ENCODE measurements at places on chromosomes 7 and 10.

DNA sequence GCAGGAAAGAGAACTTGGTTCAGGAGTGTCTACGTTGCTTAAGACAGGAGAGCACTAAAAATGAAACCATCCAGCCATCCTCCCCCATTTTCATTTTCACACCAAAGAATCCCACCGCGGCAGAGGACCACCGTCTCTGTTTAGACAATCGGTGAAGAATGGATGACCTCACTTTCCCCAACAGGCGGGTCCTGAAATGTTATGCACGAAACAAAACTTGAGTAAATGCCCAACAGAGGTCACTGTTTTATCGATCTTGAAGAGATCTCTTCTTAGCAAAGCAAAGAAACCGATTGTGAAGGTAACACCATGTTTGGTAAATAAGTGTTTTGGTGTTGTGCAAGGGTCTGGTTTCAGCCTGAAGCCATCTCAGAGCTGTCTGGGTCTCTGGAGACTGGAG is 1.4 kb upstream of the IL6 start:
- DNase-seq: no peak

DNA sequence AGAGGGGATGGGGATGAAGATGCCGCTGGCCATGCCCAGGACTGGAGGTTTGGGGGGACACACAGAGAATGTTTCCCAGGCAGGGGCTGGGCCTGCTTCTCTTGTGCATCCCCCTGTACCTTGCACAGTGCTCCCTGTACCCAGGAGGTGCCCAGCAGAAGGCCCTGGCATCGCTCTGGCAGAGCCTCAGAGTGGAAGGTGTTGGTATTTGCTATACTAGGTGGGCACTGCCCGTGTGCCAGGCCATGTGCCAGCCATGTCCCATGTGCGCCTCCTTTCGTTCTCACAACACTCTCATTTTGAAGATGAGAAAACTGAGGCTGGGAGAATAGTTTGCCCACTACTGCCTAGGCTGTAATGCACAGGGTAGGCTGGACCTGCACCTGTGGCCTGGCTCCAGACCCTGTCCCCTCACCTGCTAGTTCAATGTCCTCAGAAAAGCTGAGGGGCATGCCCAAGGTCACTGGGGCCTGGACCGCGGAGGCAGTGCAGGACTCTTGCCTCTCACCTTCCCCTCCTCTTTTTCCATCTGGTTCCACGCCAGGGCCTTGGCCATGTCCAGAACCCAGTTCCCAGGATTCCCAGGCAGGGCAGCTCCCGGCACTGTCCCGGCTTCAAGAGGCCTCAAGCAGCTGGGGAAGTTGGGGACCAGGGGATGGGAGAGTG is 64.7 kb downstream of the GOLGA7B start:
- no peak for DNase-seq

- DNase-seq: no peak
These were observed 35.8 kb downstream of the GPER1 start for GRCh38 chr7:1123715-1124114.

DNA sequence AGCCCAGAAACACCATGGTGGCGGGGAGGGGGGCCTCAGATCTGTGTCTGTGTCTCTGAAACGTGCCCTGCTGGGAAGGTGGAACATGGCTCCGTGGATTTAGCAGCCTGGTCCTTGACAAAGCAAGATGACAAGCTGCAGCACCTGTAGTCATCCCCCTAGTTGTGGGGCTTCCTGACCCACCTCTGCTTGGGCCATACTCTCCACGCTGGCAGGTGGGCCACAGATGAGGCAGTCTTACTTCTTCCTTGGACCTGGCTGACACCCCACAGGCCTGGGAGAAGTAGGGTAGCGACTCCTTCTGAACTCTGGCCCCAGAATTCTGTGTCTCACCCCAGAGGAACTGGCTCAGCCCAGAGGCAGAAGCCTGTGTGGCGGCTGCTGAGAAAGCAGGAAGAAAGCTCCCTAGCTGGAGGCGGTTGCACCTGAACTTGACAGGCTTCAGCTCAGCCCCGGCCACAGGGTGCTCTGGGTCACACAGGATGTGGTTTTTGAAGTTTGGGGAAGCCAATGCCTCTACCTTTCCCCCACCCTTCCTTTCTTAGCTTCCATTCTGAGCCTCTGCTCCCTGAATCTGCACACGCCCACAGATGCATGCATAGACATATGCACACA is 113.9 kb downstream of the ABLIM1 start:
- DNase-seq: peak; percentile 73

GRCh38 chr10:117590101-117590875 is 47.7 kb downstream of the EMX2 start:
- DNase-seq: no peak

DNA sequence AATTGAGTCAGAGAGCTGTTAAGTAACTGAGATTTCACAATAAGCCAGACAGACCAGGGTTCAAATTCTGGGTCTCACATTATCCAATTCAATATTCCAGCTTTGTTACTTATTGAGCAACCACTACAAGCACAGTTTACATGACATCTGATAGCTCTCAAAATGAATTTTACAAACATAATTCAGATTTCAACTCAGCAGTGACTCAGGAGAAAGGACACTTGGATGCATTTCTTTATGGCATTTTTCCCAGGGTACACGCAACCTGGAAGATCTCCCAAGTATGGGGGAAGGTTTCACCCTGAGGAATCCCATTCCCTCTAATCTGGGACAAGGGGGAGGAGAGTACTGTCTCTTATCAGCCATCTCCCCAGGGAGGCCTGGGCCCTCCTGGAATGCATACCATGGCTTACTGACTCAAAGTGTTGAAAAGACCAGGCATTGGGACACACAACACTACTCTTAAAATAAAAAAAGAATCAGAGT is 102.4 kb downstream of the CFTR start:
- no peak for DNase-seq

DNA sequence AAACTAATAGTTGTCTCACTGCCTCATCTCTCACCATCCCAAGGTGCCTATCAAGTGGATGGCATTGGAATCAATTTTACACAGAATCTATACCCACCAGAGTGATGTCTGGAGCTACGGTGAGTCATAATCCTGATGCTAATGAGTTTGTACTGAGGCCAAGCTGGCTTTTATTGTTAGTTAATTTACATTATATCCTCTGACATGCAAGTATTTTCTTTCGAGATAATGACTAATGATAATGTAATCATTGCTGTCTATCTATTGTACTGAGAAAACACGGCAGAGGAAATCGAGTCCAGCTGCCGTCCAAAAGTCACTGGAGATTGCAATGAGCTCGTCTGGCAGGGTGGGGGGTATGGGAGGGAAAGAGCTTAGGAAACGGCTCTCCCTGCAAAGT is 172.4 kb upstream of the LANCL2 start:
- DNase-seq: no peak

DNA sequence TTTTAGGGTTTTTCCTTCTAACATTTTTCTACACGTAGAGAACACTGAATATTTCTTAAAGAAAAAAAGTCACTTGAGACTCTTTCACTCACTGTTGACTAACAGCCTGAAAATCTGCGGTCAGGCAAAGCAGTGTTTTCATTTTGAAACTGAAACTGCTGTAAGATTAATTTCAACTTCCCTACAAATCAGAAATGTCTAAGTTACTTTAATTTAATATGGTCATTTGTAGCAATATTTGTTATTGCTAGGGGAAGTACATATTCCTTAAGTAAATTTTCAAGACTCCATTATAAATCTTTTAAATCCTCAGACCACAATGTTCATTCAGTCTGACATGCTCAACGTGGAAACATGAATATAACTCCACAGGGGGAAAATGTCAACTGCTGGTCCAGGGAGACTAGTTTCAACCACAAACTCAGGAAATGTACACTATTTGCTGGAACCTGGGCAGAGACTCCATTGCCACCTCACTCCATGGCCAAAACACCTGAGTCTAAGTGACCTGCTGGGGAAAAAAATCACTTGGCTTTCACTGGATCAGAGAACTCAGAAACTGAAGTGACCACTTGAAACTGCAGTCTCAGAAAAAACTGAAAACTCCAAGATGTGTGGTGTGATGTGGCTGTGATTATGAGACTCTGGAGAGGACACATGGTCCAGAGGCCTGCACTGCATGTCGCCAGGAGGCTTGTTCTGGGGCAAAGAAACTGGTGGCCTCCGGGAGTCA is 161.2 kb downstream of the TAX1BP1 start:
- peak; percentile 7 for DNase-seq

DNA sequence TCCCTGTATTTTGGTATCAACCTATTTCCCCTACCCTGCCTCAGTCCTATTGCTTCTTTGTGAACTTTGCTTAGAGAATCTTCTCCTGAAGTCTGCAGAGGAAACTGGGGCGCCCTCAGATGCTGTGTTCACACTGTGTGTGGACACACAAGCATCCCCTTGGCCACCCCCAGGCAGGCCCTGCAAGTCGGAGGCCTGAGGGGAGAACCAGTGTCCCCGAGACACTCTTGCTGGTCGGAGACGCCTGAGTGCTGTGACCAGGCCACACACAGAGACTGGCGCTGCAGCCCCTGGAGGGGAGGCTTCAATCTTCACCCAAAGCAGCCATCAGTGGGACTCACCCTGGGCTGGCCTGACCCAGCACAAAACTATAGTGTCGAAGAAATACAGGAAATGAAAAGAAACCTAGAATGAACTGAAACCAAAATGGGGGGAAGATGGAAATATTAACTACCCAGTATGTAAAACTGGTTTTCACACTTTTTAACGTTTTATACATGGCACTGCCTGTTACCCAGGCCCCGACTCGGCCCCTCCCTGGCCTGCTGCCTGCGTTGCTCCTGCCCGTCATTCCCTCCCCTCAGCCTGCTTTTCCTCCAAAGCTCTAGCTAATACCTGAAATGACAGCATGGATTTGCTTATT is 48.4 kb upstream of the FAM20C start:
- DNase-seq: no peak

DNA sequence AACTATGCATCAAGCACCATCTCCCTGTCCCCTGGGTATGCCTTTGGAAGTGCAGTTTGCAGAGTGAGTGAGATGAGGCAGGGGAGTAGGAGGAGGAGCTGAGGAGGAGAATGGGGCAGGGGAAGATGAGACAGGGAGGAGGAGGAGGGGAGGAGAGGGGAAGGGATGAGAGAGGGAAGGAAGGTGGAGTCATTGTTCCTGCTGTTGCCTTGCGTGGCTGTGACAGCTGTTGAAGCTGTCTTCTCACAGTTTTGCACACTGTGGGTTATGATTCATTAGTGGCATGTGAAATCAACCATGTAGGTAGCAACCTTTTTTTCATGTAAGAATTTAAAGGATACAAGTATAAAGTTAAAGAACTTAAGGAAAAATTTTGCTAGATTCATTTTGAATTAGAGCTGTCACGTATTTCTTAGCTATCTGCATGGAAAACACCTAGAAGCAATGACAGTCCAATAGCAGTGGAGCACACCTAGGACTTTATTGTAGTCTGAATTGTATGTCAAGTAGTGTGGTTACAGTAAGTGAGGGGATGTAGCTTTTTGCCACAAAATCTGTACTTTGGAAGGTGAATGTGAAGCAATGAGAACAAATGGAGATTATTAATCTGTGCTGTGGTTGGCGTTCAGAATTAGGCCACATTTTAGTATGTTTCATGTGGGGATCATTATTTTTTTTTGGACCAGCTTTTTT is 21.7 kb downstream of the CCM2 start:
- DNase-seq: no peak

- DNase-seq: no peak
These were observed 211.9 kb upstream of the ETV1 start for GRCh38 chr7:14201353-14201752.

GRCh38 chr7:39816462-39817060 is 133.5 kb upstream of the CDK13 start:
- DNase-seq: no peak

DNA sequence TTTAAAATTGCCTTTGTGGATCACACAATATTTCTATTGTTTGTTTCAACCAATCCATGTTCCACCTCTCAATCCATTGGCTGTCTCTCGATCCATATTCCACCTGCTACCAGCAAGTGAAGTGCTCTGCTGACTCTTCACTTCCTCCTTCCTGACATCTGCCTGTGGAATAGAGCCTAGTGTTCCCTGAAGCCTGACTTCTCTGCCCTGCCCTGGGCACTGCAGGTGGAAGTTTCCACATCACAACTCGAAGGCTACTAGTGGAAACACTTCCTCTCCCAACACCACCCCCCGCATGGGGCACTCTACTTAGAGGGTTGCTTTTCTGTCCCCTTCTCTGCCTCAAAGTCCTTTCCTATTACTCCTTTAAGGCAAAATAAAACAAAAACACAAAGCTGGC is 563.8 kb upstream of the IGFBP3 start:
- DNase-seq: no peak

- no peak for DNase-seq
These were observed 4.8 kb upstream of the ADRB1 start for GRCh38 chr10:114038819-114039218.

DNA sequence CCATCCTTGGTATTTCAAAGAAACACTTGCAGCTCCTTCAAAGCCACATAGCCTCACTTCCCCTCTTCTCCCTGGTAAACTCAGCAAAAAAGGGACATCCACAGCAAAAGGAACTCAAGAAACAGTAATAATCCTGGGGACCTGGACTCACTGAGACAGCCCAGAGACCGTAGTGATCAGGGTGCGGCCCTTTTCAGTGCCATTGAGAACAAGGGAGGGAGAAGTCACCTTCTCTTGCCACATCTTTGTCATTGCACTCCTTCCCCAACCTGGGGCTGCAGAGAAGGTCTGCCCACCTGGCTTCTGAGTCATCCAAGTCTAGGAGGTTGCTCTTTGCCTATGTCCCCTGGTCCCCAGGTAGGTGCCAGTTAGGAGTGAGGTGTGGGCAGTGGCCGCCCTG is 93.9 kb upstream of the SH2B2 start:
- no peak for DNase-seq
